ENCODE measurements at places on chromosomes 2 and 18. TPM values are rescaled to one million over a fixed set of nuclear protein-coding genes. Genes with fewer than 3 reads are reported as not detected.

DNA sequence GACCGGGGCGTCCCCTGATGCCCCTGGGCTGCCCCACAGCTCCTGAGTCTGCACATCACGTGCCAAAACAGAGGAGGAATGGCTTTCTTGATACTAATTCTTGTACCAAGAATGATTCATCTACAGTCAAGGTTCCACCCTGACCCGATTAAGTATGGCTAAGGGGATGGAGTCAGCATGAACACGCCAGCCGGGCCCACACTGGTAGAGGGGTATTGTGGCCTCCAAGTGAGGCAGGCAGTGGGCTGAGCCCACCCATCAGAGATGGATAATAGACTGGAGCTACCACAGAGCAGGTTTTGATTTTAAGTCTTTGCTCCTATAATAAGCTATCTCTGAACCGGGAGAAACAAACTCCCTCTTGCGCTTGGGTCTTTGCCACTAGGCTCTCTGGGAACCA lies 17.9 kb upstream of the GNAL start:
- DNase-seq = no peak

- DNase-seq = no peak
Observed at GRCh38 chr2:130985206-130985780, 108.0 kb downstream of the FAM168B start.

ABCB6 gene
- total RNA-seq = 43.7 TPM

C2orf80 gene
- total RNA-seq = 0.45 TPM

OR6B2 gene
- total RNA-seq = not detected

PROKR1 gene
- 6.9 TPM for total RNA-seq

WDPCP gene
- 13.0 TPM for total RNA-seq

TTN gene
- under 0.01 TPM for total RNA-seq

DNA sequence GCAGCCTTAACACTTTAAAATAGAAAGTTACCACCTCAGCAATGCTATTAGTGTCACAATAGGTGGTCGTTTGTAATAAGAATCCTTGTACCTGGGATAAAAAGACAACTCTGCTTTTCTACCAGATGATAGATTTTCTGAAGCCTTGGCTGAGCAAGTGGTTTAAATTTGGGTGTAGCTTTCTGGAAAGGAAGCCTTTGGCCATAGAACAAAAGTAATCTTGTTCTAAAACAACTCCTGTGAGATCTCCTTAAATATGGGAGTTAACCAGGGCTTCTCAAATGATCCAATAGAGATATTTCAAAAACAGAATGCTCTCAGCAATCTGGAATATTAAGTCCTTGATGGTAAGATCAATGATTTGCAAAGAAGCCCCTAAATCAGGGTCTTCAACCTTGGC lies 261.6 kb downstream of the ZNF516 start:
- DNase-seq = no peak

MEIS1 gene
- total RNA-seq = 6.4 TPM

DNA sequence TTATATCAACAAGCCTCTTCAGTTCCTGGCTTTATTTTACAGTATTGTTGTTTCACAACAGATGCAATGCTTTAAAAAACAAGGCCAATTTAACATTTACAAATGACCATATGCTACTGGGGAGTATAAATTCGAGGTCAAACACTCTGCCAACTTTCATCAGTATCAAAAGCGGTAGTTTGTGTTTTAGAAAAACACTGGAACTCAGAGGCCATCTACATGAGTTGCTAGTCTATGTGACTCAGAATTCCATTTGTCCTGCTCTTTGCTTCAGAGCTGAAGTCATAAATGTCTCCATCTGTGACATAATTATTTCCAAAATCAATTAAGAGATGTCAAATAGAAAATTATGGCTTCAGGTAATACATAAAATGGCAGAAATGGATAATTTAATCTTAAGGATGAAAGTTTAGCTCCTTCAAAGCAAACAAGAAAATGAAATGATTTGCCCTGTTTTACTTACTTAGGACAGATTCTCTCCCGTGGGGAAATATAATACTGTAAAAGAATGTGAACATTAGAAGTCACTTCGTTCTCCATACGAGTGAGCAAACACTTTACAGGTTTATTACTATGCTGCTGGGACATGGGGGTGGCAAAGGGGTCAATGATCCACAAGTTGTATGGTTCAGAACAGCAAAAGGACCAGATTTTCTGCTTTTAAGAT lies 3.7 kb downstream of the MEX3C start:
- no peak for DNase-seq

- DNase-seq = no peak
Observed at GRCh38 chr2:107558295-107558694, 268.4 kb upstream of the RGPD4 start.

DNA sequence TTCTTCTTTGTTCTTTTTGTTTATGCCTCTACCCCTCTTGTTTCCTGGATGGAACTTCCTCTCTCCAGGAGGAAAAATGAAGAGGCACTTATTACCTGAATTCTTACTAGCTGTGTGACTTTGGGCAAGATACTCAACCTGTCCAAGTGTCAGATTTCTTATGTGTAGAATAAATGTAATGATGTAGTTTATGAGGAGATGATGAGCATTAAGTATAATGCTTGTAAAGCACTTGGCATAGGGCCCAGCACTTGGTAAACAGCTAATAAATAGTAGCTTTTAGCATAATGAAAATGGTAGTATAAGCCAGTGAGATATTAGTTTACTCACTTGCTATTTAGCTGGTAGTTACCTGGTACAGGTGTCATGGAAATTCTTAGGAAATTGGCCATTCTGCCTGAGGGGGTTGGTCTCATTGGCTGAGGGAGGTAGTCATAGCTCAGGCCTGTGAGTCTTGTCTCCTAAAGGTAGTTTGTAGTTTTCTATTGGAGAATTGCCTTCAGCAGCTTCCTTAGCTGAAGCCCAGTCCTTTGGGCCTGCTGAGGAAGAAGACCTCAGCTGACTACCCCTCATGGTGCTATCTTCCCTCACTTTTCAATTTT lies 133.4 kb upstream of the NABP1 start:
- DNase-seq = no peak

RFTN2 gene
- total RNA-seq = 2.2 TPM

DNA sequence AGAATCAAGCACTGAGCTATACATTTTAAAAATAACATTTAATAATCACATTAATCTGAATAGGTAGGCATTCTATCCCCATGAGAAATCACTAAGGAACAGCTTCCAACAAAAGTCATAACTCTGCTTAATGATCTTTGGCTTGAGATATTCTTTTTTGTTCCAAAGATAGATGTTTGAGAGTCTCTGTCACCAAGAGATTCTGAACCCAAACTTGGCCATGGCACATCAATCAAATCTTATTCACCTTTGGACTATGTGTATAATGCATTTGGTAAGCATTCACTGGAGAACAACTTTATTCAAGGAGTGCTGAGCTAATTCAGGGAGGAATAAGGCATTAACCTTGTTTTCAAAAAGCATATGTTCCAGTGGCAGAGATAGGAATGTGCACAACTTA lies 743.3 kb downstream of the SLC4A3 start:
- no peak for DNase-seq

DNA sequence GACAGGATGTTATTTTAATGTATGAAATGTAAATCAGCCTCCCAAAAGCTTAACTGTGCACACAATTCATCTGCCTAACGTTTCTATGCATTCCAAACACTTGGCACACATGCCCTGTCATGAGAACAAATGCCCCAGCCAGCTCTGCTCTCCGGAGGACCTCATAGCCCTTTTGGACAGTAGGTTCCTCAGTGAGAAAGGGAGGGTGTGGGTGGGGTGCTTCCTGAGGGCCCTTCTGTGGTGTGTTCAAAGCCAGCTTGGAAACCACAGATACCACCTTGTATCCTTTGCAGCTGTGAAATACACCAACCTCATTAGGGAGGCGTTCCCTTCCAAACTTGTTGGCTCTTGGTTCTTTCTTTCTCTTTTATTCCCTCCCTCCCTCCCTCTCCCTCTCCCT lies 102.2 kb upstream of the ASB18 start:
- DNase-seq = no peak

GRCh38 chr2:206920310-206920709 lies 19.0 kb upstream of the CPO start:
- DNase-seq = no peak

GRCh38 chr18:13836559-13836958 lies 12.6 kb downstream of the MC5R start:
- no peak for DNase-seq

- DNase-seq = no peak
Observed at GRCh38 chr2:74735564-74735963, 81.5 kb downstream of the SEMA4F start.

DNA sequence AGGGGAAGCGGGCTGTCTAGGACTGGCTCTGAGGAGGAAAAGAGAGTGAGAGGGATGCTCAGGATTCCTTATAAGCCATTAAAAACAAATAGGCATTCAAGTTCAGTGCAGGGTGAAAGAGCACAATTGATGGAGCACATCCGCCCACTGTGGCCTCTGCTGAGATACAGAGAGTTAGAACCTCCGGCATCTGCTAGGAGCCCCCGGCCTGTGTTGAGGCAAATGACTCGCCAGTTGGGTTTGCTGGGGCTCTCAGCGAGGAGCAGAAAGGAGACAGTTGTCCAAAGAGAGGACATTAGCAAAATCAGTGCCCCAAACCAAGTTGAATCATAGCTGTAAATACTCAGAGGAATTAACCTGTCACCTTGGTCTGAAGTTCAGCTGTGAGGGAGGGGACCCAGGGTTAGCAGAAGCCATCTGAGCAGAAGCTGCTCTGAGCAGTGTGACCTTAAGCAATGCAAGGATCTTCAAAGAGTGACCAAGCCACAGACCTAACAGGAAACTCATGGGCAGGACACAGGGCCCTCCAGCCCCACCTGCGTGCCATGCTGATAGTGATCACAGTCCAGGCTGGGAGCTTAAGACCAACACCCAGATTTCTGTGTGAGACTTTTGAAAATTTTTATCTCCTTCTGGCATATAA lies 23.3 kb upstream of the IL18RAP start:
- no peak for DNase-seq

DNA sequence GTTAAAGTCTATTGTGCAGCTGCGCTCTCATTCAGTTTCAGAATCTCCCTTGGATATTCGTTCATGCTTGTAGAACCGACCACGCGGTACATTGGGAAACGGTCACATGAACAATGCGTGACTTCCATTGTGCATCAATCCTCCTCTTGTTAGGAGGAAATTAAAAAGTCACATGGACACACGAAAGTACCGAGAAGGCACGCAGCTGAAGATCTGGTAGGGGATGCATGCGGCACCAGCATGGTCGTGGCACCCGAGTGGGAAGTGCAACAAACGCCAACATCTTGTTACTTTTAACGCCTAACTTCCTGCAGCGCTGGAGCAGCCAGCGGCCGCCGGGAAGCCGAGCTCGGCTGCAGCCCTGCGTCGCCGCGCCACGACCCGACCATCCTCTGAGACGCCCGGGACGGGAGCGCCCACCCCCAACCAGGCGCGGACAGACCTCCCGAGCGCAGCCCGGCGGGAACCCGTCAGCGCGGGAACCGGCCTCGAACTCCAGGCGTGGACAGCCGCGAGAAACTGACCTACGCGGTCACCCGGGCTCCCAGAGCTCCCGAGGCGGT lies 412 bp downstream of the OSBPL1A start:
- peak; percentile 97 for DNase-seq

GRCh38 chr2:159010963-159011362 lies 42.5 kb downstream of the TANC1 start:
- no peak for DNase-seq

SCTR gene
- not detected for total RNA-seq

PLA2R1 gene
- 0.11 TPM for total RNA-seq

DNA sequence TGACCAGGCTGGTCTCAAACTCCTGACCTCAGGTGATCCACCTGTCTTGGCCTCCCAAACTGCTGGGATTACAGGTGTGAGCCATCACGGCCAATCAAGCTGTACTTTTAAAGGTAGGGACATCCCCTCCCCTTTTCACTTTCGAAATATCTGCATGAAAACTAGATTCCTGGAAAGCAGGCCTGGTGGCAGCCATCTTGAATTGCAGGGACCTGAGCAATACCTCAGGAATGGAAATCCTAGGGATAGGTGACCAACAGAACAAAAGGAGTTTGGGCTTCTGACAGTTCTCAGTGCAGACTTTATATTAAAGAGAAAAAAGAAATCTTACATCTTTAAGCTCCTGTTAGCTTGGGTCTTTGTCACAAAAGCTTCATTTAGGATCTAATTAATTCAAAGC lies 62.6 kb downstream of the KLF7 start:
- DNase-seq = no peak

GRCh38 chr18:66895631-66896030 lies 291.7 kb upstream of the CDH19 start:
- DNase-seq = no peak

DNA sequence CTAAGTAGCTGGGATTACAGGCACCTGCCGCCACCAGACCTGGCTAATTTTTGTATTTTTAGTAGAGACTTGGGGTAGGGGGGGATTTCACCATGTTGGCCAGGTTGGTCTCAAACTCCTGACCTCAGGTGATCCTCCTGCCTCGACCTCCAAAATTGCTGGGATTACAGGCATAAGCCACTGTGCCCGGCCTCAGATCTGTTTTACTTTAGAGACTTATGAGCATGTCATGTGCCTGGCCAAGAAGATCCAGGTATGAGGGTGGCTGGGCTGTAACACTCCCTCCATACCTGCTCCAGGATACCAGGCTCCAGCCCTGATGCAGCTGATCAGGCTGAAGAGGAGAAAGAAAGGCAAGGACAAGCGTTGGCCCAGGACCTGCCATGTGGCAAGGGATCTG lies 125.0 kb downstream of the LPIN1 start:
- DNase-seq = no peak

GRCh38 chr2:122692400-122693083 lies 937.1 kb downstream of the TSN start:
- DNase-seq = no peak

- peak; percentile 26 for DNase-seq
Observed at GRCh38 chr2:202038471-202039277, 5.0 kb downstream of the FZD7 start.

GRCh38 chr2:28312307-28313219 lies 80.1 kb upstream of the FOSL2 start:
- no peak for DNase-seq

DNA sequence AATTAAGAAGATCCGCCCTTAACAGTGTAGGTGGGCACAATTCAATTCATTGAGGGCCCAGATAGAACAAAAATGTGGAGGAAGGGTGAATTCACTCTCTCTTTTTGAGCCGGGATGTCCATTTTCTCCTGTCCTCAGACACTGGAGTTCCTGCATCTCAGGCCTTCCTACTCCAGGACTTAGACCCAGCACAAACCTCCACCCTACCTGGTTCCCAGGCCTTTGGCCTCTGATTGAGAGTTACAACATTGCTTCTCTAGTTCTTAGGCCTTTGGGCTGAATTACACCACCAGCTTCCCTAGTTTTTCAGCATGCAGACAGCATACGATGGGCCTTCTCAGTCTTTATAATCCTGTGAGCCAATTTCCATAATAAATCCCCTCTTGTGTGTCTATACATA lies 87.8 kb upstream of the TMEM17 start:
- DNase-seq = no peak

ALPG gene
- not detected for total RNA-seq

DNA sequence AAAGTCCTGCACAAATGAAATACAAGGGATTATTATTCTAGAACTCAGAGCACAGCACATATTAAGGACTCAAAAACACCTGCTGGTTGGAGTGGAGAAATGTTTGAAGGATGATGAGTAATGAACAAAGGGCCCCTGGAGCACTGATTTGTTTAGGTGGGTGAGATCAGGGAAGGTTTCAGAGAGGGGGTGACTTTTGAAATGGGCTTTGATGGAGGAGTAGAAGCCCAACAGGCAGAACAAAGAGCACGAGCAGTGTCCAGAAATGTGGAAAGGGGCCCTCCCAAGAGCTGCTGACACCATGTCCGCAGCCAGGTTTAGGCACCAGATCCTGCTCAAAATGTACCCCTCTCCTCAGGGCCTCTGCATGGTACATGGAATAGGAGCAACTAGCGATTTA lies 23.8 kb downstream of the KCNK3 start:
- DNase-seq = no peak

Data from SK-MEL-5 (cell line).